ENCODE measurements at places on chromosomes 12 and 14.

DNA sequence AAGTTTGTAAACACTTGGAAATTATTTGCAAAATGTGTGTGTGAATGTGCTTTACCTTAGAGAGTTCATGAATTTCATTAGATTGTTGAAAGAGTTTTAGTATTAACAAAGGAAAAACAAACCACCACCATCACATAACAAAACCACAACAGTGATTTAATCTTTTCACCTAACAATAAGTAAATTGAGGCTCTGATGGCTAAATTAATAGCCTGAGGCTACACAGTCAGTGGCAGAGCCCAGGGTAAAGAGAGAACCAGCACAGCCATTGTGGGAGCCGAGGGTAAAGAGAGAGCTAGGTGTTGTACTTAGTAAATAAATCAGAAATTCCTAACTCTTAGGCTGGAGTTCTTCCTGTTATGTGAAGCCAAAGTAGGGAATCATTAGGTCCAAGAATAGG, 51.2 kb upstream of the CAPRIN2 start:
- DNase-seq: no peak

DNA sequence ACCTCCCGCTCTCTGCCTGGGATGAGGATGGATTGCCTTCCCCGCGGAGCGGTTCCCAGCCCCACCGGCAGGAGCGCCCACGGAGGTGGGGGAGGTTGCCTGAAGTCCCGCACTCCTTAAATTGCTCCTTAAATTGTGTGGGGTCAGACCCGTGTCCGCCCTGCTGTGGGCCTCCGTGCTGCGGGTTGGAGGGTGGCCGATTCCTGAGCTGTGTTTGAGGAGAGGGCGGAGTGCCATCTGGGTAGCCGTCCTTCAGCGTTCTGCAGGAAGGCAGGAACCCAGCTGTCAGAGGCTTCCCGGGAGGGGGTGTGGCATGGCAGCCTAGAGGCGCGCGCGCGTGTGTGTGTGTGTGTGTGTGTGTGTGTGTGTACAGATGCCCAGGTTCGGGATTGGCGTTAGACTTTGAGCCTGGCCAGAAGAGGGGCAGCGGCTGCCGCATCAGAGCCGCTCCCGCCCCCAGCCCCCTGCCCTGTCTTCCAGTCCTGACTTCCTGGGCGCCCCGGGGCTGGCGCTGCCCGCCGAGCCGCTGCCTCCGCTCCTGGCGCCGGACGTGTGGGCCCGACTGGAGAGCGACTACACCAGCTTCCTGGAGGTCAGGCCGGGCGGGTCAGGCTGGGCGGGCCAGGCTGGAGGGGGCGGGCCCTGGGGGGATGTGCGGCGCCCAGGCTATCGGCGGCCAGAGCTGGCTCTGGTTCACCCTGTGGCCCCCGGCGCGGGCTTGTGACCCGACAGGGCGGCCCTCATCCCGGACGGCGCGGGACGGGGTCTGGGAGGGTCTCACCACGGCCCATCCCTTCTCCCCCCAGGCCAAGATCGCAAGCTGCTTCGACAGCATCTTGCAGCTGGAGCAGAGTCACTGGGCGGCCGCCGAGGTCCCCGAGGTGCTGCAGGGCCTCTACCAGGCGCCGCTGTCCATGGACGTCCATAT, 9.2 kb downstream of the EXOC3L4 start:
- no peak for DNase-seq

- DNase-seq: no peak
Observed at GRCh38 chr14:101227611-101228594, 324.4 kb upstream of the RTL1 start.

DNA sequence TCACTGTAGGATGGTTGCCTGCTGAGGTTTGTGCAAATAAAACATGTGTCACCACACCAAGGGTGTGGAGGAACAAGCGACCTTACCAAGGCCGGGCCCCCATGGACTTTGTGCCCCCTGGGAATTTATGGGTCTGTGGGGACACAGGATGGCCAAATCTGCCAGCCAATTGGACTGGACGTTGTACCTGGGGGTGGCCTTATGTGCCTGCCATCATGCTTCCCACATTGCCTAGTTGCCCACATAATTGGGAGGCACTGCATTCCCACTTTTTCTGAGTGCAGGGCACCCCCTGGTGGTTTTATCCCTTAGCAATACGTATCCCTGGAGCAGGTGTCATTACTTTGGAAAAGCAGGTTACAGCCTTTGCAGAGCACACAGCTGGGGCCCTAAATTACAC, 92.6 kb upstream of the TMPO start:
- no peak for DNase-seq

- DNase-seq: no peak
Observed at GRCh38 chr12:128098730-128099129, 168.2 kb upstream of the TMEM132C start.

- no peak for DNase-seq
Observed at GRCh38 chr14:79279645-79280597, 931.4 kb downstream of the DIO2 start.

- no peak for DNase-seq
Observed at GRCh38 chr12:127150028-127150427, 1116.9 kb upstream of the TMEM132C start.
